Mesendoderm (in vitro differentiated cells): ENCODE measurements at places on chromosomes 11 and 22.

DNA sequence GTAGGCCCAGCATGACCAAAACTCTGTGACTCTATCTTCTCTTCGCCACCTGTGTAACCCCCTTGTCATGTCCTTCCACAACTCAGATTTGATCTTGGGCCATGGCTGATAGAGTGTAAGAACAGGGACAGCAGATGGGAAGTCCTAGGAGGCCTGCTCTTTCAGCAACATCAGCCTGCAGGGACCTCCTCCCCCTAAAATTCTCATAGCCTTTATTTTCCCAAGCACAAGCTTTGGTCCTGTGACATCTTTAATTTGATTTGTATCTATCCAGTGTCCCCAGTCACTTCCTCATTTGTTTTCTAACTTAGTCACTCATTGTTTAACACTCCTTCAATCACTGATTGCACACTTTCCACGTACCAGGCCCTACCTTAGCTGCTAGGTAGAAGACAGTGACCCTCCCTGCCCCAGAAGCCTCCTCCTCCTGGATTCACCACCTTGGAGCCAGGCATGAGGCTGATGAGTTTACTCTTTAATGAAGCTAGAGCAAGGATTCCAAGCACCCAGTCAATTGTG lies 5.3 kb downstream of the UBQLN3 start:
- H3K4me1 ChIP-seq = no peaks in the 10 kb centered on the region
- no peaks in the 10 kb centered on the region for H3K36me3 ChIP-seq
- H3K27ac ChIP-seq = no peak overlapping the region
- H3K4me3 ChIP-seq = no peak overlapping the region

DNA sequence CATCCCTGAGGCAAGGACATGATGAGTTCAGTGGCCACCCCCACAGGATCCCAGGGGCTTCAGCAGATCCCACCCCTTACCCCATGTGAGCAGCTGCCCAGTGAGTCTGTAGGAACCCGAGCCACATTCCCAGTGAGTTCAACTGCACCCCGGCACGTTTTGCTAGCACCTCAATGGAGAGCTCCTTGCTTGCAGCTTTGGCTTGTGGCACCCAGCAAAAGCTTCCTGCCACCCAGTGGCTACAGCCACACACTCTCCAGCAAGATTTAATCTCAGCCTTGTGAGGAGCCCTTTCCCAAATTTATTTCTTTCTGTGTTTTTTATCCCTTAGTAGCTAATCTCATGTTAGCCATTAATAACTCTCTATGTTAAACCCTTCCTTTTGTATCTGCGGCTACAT lies 4.0 kb downstream of the SAA1 start:
- no peaks in the 10 kb centered on the region for H3K4me1 ChIP-seq
- no peaks in the 10 kb centered on the region for H3K27me3 ChIP-seq
- no peaks in the 10 kb centered on the region for H3K36me3 ChIP-seq
- no peak overlapping the region for H3K27ac ChIP-seq

GRCh38 chr11:35237860-35238715 lies 99.1 kb downstream of the CD44 start:
- H3K27ac ChIP-seq = no peak overlapping the region
- H3K36me3 ChIP-seq = no peaks in the 10 kb centered on the region
- no peak overlapping the region for H3K4me3 ChIP-seq
- DNase-seq = peak; percentile 87

DNA sequence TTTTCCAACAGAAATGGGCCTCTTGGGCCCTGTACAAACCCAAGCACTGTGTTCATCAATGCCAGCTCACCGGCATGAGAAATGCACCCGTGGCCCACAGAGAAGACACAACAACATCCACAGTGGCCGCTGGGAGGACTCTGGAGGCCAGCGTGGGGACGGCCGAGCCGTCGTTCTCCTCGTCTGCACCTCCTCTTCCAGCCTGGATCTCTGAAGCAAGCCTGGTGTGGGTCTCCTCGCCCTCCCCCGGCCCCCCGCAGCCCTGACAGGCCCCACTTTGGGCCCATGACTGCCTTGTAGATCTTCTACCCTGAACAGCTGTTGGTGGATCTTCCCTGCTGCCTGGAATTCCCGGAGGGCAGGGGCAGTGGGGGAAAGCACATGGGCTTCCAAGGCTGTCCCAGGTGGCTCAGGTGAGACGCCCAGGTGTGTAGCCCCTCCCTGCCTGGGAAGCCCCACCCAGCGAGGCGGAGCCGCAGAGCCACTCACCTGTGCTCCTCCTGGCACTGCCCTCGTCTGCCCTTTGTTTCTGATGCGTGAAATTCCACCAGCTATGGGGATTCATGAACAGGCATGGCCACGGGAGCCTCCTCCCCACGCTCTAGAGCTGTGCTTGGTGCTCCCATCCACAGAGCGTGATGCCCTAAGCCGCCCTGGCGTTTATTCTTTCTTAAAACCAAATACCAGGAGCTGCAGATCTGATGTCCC lies 225.9 kb downstream of the BRD1 start:
- no peaks in the 10 kb centered on the region for H3K4me1 ChIP-seq
- H3K27ac ChIP-seq = no peak overlapping the region
- no peak for DNase-seq

DNA sequence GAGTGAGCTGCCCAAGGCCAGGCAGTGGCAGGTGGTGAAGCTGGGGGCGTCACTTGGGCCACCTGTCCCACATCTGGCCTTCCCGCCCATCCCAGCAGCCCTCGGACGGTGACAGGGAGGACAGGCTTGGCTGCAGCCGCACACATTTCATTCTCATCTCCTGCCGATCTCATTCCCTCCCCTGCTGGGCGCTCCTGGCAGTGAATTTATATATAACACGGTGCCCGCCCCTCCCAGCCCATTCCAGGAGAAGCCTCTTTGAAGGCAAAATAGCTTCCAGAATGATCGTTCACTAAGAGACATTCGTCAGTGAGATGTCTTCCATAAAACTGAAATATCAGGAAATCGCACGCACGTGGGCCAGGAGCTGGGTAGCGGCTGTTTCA lies 861.3 kb downstream of the TBC1D22A start:
- H3K4me1 ChIP-seq = peaks cover 1% of the 10 kb centered on the region
- DNase-seq = no peak
- H3K4me3 ChIP-seq = no peak overlapping the region
- no peaks in the 10 kb centered on the region for H3K27me3 ChIP-seq
- H3K36me3 ChIP-seq = no peaks in the 10 kb centered on the region
- no peak overlapping the region for H3K27ac ChIP-seq
